Naive thymus-derived CD4-positive, alpha-beta T cell (primary cell): ENCODE measurements at places on chromosomes 13 and 19.

DNA sequence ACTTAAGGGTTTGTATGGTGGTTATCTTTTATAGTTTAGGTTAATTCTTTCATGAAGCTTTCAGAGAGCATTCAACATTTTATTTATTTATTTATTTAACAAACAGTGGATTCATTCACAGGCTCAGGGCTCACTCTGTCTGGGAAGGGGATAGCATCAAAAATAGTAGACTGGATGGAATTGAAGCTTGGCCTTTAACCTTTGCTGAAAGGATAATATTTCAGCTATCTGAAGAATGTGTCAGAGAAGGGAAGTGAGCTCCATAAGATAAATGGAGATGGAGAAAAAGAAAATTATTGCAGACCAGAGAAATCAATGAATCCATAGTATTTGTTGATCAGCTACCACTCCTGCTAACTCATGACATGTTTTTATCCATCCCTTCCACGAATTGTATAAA lies 305.6 kb downstream of the COG6 start:
- no peaks in the 10 kb centered on the region for H3K36me3 ChIP-seq
- no peaks in the 10 kb centered on the region for H3K27me3 ChIP-seq
- peaks cover 9% of the 10 kb centered on the region for H3K4me1 ChIP-seq
- no peak for DNase-seq
- H3K4me3 ChIP-seq = no peak overlapping the region

- no peaks in the 10 kb centered on the region for H3K27me3 ChIP-seq
- H3K36me3 ChIP-seq = no peaks in the 10 kb centered on the region
- H3K4me1 ChIP-seq = no peaks in the 10 kb centered on the region
- H3K4me3 ChIP-seq = no peak overlapping the region
- H3K27ac ChIP-seq = no peak overlapping the region
Observed at GRCh38 chr13:49869519-49869918, 66.6 kb downstream of the SPRYD7 start.

DNA sequence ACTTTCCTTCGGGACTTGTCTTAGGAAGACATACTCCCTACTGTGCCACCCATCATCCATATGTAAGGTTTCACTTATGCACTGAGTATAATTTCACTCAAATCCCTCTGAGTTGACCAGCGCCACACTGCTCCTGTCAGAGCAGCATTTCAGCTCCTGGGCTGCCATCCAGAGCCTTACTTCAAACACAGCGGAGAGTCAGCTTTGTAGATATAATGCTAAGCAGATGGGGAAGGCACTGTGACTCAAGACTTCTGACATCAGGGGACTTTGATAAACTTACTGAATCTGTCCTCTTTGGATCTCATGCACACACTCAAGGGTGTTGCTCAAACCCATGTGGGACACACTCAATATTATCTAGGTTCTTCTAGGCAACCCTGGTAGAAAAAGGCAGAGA lies 34.9 kb downstream of the DOCK9 start:
- H3K27ac ChIP-seq = no peak overlapping the region
- H3K27me3 ChIP-seq = no peaks in the 10 kb centered on the region

DNA sequence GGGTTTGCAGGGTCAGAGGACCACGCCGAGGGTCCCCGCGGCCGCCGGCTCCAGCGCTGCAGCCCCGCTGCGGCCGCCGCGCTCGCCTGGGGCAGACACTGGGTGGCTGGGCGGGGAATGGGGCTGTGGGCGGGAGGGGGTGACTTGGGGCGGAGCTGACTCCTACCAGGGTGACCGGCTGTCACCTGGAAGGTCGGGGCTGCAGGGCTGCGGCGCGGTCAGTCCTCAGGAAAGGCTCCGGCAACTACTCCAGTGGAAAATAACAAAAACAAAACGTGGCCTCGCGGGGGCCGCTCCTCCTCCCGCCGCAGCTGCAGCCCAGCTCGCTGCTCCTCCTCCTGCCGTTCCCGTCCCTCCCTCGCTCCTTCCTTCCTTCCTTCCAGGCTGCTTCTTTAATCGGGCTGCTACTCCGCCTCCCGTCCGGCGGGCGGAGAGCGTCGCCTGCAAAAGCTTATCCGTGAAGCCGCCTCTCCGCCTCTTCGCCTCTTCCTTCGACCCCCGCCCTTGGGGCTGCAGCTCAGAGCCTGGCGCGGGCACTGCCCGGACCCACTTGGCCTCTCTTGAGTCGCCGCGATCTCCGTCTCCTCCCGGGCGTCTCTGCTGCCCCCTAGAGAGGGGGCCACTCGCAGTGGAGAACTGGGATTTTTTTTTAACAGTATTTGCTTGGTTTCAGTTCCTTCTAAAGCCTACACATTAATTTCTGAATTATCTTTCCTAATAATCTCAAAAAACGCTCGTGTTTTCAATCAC lies at the start of gene TBC1D4:
Gene TBC1D4 (minus strand): TSS at position 100 of the 750 bp plus-strand sequence. CDS start 402 bp downstream, outside the sequence.
- peak; percentile 20 for DNase-seq
- H3K27me3 ChIP-seq = peaks cover 15% of the 10 kb centered on the region
- H3K4me1 ChIP-seq = no peaks in the 10 kb centered on the region

GRCh38 chr13:87669379-87669978 lies 1.7 kb upstream of the SLITRK5 start:
- DNase-seq = no peak
- peaks cover 5% of the 10 kb centered on the region for H3K27me3 ChIP-seq
- H3K36me3 ChIP-seq = no peaks in the 10 kb centered on the region
- no peak overlapping the region for H3K4me3 ChIP-seq

DNA sequence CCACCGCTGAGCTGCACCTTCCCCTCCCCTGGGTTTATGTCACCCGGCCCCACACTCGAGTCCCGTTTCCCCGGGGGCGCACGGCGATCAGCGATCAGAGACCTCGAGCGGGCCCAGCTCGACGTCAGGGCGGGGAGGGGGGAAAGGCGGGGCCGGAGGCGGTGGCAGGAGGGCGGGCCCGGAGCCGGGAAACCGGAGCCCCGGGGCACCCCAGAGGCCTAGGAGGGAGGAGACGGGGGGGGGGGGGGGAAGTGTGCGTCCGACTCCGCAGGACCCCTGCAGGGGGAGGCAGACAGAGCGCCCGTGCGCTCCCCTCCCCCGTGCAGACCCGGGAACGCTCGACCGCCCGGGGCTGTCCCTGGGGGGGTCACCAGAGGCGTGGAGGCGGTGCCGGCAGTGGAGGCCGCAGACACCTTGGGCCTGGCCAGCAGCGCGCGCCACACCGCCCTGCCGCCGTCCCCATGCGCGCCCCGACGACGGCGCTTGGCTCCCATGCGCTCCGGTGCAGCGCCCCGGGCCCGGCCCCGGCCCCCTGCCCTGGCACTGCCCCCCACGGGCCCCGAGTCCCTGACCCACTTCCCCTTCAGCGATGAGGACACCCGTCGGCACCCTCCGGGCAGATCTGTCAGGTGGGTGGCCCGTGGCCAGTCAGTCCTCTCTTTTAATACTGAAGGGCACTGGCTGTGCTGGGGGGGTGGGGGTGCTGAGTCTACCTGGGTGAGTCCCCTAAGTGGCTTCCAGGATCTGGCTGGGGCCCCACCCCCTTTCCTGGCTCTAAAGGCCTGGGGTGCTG lies 11.8 kb downstream of the PDE4A start:
- H3K4me3 ChIP-seq = peak overlapping the region; percentile 50
- H3K27ac ChIP-seq = peak overlapping the region; percentile 46
- DNase-seq = peak; percentile 48
- no peaks in the 10 kb centered on the region for H3K36me3 ChIP-seq
- peaks cover 9% of the 10 kb centered on the region for H3K27me3 ChIP-seq

GRCh38 chr13:21020176-21020575 lies 41.2 kb downstream of the LATS2 start:
- no peak for DNase-seq
- H3K4me3 ChIP-seq = no peak overlapping the region
- no peaks in the 10 kb centered on the region for H3K27me3 ChIP-seq

DNA sequence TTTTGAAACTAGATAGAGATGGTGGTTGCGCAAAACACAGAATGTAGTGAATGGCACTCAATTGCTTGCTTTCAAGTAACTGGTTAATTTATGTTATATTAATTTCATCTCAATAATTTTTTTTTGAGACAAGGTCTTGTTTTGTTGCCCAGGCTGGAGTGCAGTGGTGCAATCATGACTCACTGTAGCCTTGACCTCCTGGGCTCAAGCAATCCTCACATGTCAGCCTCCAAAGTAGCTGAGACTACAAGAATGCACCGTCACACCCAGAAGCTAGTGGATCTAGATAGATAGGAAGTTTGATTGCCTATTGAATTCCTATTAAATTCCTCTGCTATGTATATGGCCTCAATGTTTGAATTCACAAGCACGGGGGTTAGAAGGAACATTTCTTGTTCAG lies 26.4 kb upstream of the ADGRE2 start:
- no peaks in the 10 kb centered on the region for H3K27me3 ChIP-seq
- H3K36me3 ChIP-seq = no peaks in the 10 kb centered on the region
- DNase-seq = no peak
- no peak overlapping the region for H3K27ac ChIP-seq

- no peak overlapping the region for H3K27ac ChIP-seq
- H3K36me3 ChIP-seq = no peaks in the 10 kb centered on the region
- no peaks in the 10 kb centered on the region for H3K4me1 ChIP-seq
Observed at GRCh38 chr13:34070006-34070405, 252.1 kb downstream of the RFC3 start.

DNA sequence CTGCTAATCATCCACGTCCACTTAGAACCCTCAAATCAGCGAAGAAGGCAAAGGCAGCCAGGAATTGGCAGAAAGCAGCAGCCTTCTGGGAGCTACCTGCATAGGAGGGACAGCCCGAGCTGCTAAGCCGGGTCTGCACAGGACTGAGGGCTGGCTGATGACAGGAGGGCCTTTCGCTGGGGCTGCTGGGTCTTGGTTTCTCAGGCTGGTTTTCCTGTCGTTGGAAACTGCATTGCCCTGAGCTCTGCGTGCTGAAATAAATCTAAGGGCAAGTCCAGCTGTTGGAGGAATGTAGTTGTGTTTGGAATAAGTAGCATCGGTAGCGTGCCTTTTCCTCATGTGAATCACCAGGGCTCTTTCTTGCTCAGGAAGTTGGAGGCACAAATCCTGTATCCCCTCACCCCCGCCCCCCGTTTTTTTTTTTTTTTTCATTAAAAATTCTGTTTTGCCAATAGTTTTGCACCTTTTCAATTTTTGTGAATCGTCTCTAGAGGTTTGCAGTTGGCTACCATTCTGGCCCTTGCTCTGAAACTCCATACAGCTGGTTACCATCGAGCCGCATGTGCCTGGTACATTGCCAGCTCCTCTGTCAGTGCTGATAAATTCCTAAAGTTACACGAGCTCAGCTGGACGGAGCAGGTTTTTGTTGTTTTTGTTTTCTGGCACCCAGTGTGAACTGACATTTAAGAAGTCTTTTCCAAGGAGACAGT lies 193.9 kb upstream of the RNF113B start:
- no peaks in the 10 kb centered on the region for H3K36me3 ChIP-seq
- DNase-seq = no peak
- no peaks in the 10 kb centered on the region for H3K27me3 ChIP-seq
- H3K4me1 ChIP-seq = no peaks in the 10 kb centered on the region
- H3K4me3 ChIP-seq = no peak overlapping the region
- H3K27ac ChIP-seq = no peak overlapping the region

DNA sequence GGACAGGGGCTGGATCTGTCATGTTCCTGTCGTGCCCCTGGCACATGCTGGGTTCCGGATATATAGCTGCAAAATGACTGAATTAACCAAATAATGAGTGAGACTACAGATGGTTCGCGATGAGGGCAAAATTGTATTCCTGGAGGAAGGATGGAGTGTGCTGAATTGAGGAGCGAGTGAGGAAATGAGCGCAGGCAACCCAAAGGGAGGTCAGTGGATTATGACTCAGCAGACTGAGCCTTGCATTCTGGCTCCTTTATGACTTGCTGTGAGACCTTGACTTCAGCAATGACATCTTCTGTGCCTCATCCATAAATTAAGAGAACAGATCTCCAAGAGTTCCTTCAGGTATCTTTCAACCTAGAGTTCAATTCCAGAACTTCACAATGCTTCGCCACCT lies 115.0 kb upstream of the CLDN10 start:
- H3K27me3 ChIP-seq = no peaks in the 10 kb centered on the region
- no peak overlapping the region for H3K27ac ChIP-seq
- H3K4me1 ChIP-seq = no peaks in the 10 kb centered on the region
- DNase-seq = no peak

- peak overlapping the region; percentile 95 for H3K4me3 ChIP-seq
- H3K27ac ChIP-seq = no peak overlapping the region
- H3K4me1 ChIP-seq = peaks cover 17% of the 10 kb centered on the region
- DNase-seq = no peak
- no peaks in the 10 kb centered on the region for H3K36me3 ChIP-seq
Observed at GRCh38 chr13:51585696-51586095, 1.4 kb downstream of the WDFY2 start.

- H3K36me3 ChIP-seq = no peaks in the 10 kb centered on the region
- H3K4me3 ChIP-seq = peak overlapping the region; percentile 14
- no peak overlapping the region for H3K27ac ChIP-seq
- no peaks in the 10 kb centered on the region for H3K27me3 ChIP-seq
Observed at GRCh38 chr13:92805766-92806165, 420.8 kb upstream of the GPC6 start.

GRCh38 chr19:54011507-54012211 lies 20.2 kb downstream of the CACNG6 start:
- no peaks in the 10 kb centered on the region for H3K27me3 ChIP-seq
- no peak for DNase-seq
- H3K4me3 ChIP-seq = no peak overlapping the region
- no peak overlapping the region for H3K27ac ChIP-seq

GRCh38 chr13:110592665-110593064 lies 22.7 kb upstream of the NAXD start:
- H3K27ac ChIP-seq = no peak overlapping the region
- H3K27me3 ChIP-seq = no peaks in the 10 kb centered on the region
- H3K36me3 ChIP-seq = no peaks in the 10 kb centered on the region
- H3K4me3 ChIP-seq = no peak overlapping the region
- DNase-seq = no peak
- H3K4me1 ChIP-seq = no peaks in the 10 kb centered on the region

GRCh38 chr13:71754407-71754974 lies 112.5 kb downstream of the DACH1 start:
- no peaks in the 10 kb centered on the region for H3K27me3 ChIP-seq
- no peak overlapping the region for H3K4me3 ChIP-seq
- no peaks in the 10 kb centered on the region for H3K4me1 ChIP-seq
- DNase-seq = no peak
- no peak overlapping the region for H3K27ac ChIP-seq

- no peaks in the 10 kb centered on the region for H3K36me3 ChIP-seq
- H3K4me3 ChIP-seq = no peak overlapping the region
- H3K4me1 ChIP-seq = no peaks in the 10 kb centered on the region
- H3K27me3 ChIP-seq = no peaks in the 10 kb centered on the region
- H3K27ac ChIP-seq = no peak overlapping the region
- no peak for DNase-seq
Observed at GRCh38 chr19:6038634-6039405, 60.9 kb upstream of the RANBP3 start.

DNA sequence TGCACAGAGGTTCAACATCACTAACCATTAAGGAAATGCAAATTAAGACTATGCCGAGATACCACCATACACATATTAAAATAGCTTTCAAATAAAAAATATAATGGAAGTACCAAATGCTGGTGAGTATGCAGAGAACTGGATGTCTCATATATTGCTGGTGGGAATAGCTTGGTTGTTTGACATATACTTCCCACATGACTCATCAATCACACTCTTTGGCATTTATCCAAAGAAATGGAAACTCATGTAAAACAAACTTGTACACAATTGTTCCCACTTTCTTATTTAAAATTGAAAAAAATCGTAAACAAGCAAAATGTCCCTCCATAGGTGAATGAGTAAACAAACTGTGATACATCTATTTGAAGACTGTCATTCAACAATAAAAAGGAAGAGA lies 982.6 kb upstream of the ATXN8OS start:
- H3K27ac ChIP-seq = no peak overlapping the region
- no peaks in the 10 kb centered on the region for H3K4me1 ChIP-seq
- no peaks in the 10 kb centered on the region for H3K36me3 ChIP-seq
- DNase-seq = no peak
- H3K27me3 ChIP-seq = no peaks in the 10 kb centered on the region

- no peaks in the 10 kb centered on the region for H3K36me3 ChIP-seq
- H3K27me3 ChIP-seq = no peaks in the 10 kb centered on the region
- H3K4me3 ChIP-seq = no peak overlapping the region
- H3K4me1 ChIP-seq = no peaks in the 10 kb centered on the region
Observed at GRCh38 chr13:112134391-112135075, 67.6 kb downstream of the SOX1 start.
